IPS DF 6.9 (cell line): ENCODE measurements at places on chromosomes 6 and 20.
A peak's percentile ranks its signal among the peaks of the same experiment; 100 is the strongest.

DNA sequence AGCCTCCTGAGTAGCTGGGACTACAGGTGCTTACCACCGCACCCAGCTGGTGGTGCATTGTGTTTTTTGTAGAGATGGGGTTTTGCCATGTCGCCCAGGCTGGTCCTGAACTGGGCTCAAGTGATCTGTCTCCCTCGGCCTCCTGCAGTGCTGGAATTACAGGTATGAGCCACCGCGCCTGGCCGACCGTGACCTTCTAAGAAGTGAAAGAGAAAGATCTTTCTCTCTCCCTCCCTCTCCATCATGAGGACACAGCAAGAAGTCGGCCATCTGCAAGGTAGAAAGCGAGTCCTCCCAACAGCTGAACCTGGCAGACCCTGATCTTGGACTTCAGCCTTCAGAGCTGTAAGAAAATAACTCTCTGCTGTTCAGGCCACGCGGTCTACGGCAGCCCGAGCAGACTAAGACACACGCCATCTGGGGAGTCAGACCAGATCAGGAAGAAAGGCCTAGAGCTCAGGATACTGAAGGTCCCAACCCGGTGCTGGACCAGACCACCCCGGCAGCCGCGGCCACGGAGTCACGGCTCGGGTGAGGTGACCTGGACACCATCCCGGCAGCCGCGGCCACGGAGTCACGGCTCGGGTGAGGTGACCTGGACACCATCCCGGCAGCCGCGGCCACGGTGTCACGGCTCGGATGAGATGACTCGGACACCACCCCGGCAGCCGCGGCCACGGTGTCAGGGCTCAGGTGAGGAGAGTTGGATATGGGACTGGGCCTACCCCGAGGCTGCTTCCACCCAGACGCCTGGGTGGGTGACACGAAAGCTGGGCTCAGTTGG, 9.6 kb downstream of the GMEB2 start:
- no peak for DNase-seq

DNA sequence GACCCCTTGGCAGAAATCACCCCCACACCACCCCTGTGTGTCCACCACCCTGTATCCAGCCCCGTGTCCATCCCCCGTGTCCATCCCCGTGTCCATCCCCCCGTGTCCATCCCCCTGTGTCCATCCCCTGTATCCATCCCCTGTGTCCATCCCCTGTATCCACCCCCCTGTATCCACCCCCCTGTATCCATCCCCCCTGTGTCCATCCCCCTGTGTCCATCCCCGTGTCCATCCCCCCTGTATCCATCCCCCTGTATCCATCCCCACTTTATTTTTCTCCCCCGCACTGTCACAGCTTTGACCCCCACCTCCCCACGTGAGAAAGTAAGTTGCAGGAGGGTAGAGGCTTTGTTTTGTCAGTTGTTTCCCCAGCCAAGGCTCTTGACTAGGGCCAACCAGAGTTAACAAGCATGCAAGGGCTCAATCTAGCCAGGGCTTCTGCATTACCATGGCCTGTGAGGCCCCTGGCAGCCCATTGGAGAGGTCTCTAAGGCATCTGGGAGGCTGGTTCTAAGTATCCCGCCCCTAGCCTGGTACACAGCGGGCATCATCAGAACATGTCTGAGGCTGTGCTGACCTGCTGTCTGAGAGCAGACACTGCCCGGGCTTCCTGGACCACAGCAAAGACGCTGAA, 18.1 kb upstream of the SIRPA start:
- no peak for DNase-seq

DNA sequence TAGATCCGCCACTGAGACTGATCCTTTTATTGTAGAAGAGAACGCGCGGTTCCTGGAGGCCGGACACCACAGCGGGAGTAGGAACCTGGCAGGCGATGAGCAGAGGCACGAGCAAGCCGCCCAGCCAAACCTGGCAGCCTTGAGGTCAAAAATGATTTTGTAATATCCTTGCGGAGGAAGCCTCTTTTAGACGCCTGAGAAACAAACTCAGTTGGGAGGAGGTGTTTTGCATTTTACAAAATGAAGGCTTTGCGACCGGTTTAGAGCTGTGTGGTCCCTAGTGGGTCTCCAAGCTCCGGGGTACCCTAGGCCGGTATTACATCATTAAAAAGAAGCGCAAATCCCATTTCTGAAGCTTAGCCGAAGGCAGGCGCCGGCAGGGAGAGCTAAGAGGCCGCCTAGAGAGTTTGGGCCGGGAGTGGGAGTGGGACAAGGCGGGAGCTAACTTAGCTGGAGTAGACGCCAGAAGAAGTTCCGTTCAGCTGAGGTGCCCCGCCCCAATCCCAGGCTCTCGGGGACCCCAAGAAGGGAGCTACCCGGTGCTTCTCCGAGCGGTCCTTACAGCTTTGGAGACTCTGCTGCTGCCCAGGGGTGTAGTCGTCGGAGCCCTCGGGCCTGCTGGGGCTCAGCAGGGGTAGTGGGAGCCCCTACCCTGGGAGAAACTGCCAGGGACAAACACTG, 1.9 kb upstream of the TBX18 start:
- no peak for DNase-seq

DNA sequence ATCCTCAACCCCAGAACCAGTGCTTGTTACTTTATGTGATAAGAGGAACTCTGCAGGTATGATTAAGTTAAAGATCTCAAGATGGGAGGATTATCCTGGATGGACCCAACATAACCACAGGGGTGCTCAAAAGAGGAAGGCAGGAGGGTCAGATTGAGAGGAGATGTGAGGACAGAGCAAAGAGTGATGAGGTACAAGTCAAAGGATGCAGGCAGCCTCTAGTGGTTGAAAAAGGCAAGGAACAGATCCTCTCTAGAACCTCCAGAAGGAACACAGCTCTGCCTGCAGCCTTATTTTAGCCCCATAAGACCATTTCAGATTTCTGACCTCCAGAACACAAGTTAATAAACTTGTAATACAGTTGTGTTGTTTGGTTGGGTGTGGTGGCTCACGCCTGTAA, 41.2 kb downstream of the PDSS2 start:
- peak; percentile 16 for DNase-seq
